ENCODE measurements at places on chromosomes 16 and 17.

- no peak for ATAC-seq
These were observed 12.2 kb upstream of the DUS1L start for GRCh38 chr17:82077617-82078358.

DNA sequence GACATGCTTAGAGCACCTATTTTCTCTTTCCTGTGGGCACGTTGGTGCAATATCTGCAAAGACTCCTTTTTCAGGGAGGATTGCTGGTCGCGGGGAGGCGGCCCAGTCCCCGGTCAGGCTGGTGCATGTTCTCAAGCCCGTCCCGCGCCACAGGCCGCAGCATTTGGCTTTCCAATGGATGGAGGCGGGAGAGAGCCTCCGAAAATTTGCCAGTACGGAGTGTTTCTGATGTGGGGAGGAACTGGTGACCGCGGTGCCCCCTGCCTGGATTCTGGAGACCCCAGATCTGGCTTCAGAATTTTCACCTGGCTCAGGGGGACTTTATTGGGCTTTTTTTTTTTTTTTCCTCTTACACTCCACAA lies 2.3 kb downstream of the CMIP start:
- ATAC-seq, result no peak

DNA sequence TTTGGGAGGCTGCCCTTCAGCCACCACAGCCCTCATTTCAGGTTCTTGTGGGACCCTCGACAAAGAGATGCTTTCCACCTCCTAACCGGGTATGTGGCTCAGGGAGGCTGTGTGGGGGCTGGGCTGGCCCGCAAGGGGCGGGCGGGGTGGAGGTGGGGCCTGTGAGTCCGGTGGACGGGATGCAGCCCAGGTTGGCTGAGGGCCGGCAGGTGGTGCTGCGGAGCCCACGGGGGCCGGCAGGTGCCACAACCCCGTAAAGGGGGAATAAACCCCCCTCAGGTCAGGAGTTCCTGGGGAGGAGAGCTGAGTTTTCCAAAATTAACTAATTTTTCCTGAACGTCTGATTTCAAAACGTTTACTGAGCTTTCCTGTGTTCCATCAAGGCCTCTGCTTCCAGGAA lies 4.9 kb upstream of the CIAO3 start:
- no peak for ATAC-seq

DNA sequence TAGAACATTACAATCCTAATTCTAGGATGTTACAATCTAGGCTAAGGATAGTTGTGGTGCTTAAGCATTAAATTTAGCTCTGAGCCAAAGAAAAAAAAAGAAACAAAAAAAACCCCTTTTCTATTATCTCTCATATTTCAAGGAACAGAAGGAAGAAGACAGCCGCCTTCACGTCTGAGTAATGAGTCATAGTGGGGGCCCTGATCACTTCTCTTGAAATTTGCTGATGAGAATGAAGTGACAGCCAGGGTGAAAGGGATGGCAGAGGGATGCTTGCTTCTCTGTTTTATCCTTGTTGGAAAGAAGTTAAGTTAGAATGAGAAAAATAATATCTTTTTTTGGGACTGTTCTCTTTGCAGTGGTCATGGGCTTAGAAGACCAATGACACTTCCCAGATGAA lies 82.6 kb upstream of the MPHOSPH6 start:
- no peak for ATAC-seq

- ATAC-seq, result no peak
These were observed 64.7 kb downstream of the ADCY9 start for GRCh38 chr16:4051591-4051990.

Measured in motor neuron (in vitro differentiated cells).